Cardiac atrium fibroblast (primary cell): ENCODE measurements at places on chromosomes 3 and 15. TPM values are rescaled to one million over a fixed set of nuclear protein-coding genes. Genes with fewer than 3 reads are reported as not detected.

The ARPIN gene
- 7.3 and 8.5 TPM in 2 replicates for total RNA-seq

The ZDHHC19 gene
- total RNA-seq, result not detected in 2 replicates

The CHRM5 gene
- total RNA-seq, result not detected in 2 replicates

The MOBP gene
- total RNA-seq, result not detected in 2 replicates

The XIRP1 gene
- not detected in 2 replicates for total RNA-seq

The IGDCC3 gene
- not detected in 2 replicates for total RNA-seq

The ARHGEF26 gene
- total RNA-seq, result 4.9 and 5.8 TPM in 2 replicates
